T-helper 22 cell (primary cell): ENCODE measurements at places on chromosomes 3 and 15.

- DNase-seq, result no peak
Measured at GRCh38 chr3:177947901-177948300, 588.3 kb upstream of the KCNMB2 start.

DNA sequence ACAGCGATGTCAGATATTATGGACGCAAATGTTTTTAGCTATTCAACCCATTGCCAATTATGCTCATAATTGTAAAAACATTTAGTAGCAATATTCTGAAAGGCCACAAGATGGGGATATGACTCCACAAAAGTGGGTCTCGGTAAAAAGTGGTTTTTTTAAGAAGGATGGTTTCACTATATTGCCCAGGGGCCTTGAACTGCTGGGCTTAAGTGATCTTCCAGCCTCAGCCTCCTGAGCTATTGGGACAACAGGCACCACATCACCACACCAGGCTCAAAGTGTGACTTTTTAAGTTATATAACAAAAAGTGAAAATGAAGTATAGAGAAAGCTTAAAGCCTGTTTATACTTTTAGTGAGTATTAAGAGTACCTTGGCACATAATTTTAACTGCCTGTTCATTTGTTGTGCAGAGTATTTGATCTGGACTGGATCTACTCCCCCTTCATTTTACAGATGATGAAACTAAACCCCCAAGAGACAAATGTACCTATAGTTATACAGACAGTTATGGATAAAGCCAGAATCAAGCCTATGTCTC, 9.4 kb downstream of the NAA50 start:
- no peak for DNase-seq

DNA sequence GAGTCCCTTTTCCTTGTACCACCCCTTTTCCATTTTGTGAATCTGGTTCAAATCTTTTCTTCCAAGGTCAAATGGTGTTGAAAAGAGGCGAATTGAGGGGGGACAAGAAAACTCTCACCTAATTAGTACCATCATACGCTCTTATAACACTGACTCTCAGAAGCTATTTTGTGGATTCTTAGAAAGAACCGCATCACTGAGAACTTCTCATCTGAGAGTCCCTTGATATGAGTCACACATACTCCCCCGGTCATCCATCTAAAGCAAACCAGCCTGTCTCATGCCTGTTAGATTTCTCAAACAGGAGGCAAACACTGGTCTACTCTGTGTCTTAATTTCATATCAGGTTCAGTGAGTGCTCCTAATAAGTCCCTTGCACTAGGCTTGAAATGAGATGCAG, 76.5 kb upstream of the SPRED1 start:
- no peak for DNase-seq

DNA sequence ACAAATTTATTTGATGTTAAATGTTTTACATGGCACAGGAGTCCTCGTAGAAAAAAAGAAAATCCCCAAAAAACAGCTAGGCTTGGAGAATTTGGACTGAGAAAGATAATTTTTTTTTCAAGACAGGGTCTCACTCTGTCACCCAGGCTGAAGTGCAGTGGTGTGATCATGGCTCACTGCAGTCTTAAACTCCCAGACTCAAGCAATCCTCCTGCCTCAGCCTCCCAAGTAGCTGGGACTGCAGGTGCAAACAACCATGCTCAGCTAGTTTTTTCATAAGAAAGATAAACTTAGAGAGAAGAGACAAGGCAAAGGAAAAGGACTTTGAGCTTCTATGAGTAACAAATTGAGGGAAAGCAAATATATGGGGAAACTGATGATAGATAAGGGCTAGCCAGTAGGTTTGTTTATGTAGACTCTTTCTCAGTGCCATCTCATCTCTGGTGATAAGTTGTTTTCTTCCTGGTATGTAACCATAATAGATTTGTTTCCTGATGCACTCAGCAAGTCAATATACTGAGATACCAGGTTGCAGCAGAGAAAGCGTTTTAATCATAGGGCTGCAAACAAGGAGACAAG, 13.1 kb upstream of the TRMT10C start:
- DNase-seq, result no peak
